Jurkat, Clone E6-1 (cell line): ENCODE measurements at places on chromosomes 1 and 21.
A peak's percentile ranks its signal among the peaks of the same experiment; 100 is the strongest.

- no peak for DNase-seq
Observed at GRCh38 chr1:2948751-2949680, 72.3 kb upstream of the ACTRT2 start.

DNA sequence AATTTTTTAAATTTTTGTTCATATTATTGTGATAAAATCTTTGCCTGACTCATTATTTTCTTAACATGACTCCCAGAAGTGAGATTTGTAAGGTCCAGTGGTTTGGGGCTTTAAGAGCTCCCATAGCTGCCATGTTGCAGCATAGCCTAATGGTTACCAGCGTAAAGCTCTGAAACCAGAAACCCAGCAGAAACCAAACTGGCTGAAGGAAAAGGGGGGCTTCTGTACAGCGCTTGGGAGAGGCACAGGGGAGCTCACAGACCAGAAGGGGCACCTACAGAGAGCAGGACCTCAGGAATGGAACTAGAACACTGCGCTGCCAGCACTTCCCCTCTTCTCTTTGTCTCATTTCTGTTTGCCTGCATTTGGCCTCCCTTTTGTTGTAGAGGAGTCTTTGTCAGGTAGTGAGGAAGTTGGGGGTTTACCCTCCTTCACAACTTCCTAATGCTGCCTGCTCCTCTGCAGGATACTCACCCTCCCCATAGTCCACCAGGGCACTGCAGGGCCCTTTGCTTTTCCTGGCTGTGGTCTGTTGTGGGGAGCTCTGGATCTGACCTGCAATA, 2.6 kb upstream of the PYCR2 start:
- DNase-seq, result no peak

DNA sequence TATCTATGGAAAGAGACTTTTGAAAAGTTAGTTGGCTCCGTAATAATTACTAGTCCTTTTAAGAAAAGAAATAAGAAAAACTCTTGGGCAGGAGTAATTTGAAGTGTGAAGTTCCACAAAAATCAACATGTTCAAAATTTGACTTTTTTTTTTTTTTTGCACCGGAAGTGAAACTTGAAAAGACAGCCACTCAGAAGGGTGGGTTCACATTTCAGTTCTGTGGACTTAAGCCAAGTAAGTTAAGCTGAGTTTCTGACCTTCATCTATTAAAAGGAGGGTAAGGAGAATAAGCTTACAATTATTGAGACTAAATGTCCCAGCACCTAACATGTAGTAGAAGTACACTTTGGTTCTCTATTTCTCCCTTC, 11.0 kb downstream of the RO60 start:
- DNase-seq, result no peak

DNA sequence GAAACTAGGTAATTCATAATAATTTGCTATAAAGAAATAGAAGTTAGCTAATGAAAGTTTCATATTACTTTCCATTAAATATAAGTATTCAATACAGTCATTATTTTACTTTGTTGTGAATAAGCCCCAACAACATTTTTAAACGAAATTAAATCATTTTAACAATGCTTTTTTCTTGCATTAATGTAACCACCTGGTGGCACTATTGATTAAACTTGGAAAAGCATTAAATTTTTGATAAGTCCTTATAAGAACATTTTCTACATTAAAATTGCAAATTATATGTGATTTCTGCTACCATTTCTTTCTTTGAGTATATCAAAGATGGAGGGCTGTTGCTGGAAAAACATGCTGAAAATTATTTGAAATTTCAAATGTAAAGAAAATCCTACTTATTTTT, 918.8 kb upstream of the TMPRSS15 start:
- DNase-seq, result no peak

DNA sequence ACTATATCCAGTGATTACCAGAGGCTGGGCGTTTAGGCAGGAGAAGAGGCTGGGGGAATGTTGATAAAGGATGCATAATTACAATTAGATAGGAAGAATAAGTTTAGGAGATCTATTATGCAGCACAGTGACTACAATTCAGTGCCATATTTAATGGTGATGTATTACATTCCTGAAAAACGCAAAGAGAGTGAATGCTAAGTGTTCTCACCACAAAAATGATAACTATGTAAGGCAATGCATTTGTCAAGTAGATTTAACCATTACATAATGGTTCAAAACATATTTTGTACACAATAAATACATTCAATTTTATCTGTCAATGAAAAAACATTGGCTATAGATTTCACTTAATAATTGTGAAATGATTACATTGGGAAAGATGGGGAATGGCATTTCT, 548.9 kb downstream of the NUF2 start:
- DNase-seq, result no peak

GRCh38 chr1:75220072-75220471, 85.9 kb downstream of the LHX8 start:
- no peak for DNase-seq

DNA sequence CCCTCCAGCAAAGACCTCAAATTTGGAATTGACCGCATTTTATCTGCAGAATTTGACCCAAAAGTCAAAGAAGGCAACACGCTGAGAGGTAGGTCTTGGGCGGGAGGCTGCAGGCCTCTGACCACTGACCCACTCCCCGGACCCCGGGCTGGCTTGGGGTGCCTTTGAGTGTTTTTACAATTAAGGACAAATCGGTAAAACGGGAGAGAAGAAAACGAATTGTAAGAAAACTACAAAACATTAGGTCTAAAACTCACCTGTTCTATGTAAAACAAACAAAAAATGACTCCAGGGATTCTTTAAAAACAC, 1.1 kb downstream of the HLX start:
- DNase-seq, result no peak

DNA sequence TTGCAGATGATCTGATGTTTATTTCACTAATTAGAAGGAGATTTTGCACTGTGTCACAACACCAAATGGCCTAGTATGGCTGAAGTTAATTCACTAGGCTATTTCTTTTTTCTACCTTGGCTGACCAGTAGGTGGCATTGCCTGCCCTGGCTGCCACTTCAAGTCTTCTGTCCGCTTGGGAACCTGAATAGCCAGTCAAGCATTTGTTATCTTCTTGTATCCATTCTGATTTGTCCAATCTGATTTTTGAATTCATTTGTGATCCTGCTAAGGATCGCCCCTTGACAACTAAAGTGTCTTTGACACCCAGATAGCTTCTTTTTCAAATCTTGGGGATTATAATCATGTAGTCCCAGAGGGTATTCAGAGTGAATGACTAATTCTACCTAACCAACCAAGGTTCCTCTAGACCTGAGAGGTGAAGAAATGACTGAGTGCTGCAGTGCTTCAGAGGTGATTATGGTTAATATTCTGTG, 99.4 kb downstream of the GIPC2 start:
- DNase-seq, result peak; percentile 39

DNA sequence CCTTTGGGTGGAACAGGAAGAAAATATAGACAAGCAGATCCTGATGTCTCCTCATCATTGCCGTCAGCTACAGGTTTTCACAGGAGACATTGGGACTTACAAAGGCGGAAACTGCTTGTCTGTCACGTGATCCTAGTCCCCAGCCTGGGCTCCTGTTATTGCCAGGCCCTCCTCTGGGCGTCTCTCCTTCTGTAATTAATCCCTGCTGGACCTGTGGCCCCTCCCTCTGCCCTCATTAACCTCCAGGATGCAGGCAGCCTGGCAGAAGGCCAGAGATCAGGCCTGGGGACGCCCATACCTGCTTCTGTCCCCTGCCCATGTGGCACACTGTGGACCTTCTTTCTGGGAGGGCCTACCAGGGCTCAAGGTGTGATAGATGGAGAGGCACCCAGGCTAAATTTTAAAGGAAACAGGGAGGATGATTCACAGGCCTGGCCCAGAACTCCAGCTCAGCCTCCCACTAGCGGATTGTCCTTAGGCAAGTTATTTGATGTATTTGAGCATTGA, 2.4 kb downstream of the S100A5 start:
- DNase-seq, result no peak

DNA sequence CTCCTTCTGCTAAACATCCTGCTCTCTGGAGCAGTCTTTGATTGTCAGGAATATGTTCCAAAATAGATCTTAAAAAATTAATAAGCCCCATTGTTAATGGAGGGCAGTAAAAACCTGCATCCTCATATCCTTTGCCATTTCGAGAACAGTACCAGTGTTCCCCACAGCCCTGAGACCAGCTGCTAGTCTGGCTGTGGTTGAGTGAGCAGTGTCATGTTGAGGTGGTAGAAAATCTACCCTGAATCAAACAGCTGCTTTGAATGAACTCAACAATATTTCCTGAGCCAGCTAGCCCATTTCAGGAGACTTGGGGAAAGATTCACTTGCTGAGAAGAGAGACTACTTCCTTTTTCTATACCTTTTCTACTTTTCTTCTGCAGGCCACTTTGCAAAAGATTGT, 24.4 kb downstream of the FABP3 start:
- DNase-seq, result no peak

DNA sequence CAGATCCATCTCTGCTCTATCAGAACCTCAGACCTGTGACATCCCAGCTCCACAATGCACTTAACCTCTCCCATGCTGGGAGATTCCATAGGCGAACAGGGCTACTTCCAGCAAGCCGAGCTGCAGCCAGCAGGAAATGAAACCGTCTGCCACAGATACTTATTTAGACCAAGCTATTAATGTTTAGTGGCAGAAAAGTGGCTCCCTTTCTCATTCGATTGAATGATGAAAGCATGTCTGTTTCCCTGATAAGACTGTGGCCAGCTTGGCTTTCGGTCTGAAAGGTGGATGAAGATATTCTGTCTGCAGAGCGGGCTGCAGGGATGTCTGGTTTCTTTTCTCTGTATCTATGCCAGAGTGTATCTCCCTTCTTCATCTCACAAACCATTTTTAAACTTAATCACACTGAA, 146.4 kb downstream of the GREM2 start:
- no peak for DNase-seq

GRCh38 chr1:186658999-186659398, 21.2 kb downstream of the PTGS2 start:
- no peak for DNase-seq

DNA sequence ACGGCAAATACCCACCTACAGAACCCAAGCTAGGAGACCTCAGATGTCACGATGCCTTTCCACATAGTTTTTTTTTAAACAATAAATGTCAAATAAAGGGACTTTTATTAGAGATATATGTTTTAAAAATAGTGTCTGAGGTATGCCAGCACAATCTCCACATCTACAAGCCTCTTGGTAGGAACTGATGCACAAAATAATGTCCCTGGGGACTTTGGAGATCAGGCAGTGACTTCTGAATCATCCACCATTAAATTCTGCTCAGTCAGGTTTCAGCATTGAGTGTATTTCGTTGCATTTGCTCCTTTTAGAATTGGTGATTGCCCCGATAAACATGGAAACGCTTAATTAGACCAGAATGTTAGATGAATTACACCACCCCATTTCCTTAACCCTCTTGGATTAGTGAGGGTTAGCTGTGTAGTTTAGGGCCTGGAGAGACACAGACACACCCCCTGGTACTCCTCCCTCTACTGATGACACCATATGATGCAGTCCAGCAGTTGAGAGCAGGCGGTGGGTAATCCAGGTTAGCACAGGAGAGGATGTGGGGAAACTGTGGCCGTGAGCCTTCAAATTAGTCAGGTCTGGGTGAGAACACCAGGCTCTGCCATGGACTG, 33.6 kb downstream of the LGR6 start:
- no peak for DNase-seq
